Left colon (tissue), 2 donors: ENCODE measurements at places on chromosomes 12 and 14. TPM values are rescaled to one million over a fixed set of nuclear protein-coding genes. Genes with fewer than 3 reads are reported as not detected.

- DNase-seq: no peak
Measured at GRCh38 chr12:52074971-52075724, 4.4 kb upstream of the SMIM41 start.

GRCh38 chr14:70871863-70872677 lies 35.2 kb upstream of the PCNX1 start:
- DNase-seq: no peak

IFI27 gene
- 498 TPM for total RNA-seq

- DNase-seq: no peak
Measured at GRCh38 chr12:57211791-57212700, 4.5 kb upstream of the NXPH4 start.

GRCh38 chr12:126761420-126761819 lies 1505.5 kb upstream of the TMEM132C start:
- DNase-seq: no peak
